ENCODE measurements at places on chromosomes 7 and 10. TPM values are rescaled to one million over a fixed set of nuclear protein-coding genes. Genes with fewer than 3 reads are reported as not detected.

DNA sequence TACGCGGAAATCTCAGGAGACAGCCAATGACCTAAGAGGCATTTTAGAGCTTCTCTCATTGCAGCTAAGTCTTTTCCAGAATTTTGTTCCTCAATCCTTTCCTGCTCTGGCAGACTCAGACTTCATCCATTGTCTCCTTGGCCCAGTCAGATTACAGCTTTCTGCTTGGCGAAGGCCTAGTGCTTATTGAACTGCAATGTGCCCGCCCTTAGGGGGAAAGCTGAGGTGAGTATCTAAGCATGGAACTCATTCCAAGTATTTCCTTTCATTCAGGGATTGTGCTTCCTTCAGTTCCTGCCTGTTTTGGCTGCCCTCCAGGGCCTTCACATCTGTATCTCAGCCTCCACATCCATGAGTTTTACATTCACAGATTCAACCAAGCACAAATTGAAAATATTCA lies 37.5 kb downstream of the PRLHR start:
- H3K4me3 ChIP-seq: no peak overlapping the region
- H3K4me1 ChIP-seq: no peaks in the 10 kb centered on the region
- no peak overlapping the region for H3K27ac ChIP-seq
- DNase-seq: no peak

DNA sequence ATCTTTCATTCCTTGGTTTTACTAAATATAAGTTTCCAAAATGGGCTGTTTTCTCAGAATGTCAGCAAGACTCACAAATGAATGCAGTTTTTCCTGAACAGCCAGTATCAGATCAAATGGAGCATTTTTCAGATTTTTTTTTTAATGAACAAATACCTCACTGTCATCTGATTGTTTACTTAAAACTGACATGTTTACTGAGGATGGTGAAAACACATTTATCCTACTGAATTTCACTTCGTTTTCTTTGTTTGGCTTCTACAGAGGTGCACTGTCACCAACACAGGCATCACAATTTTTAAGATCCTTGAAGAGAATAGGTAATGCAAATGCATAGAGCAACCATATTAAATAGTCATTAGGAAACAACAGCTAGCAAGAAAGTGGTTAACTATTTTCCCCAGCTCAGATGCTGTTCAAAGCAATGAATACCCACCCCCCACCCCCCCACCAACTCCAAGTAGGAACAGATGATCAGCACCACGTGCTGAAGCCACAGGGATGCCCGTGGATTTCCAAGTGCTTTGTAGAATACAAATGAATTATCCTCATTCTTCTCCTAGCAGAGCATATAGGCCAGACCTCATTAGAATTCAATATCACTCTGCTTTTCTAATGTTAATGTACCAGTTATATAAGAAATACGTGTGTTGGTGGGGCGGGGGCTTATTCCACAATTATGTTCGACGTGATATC lies 205.9 kb downstream of the SKAP2 start:
- no peak for DNase-seq
- no peaks in the 10 kb centered on the region for H3K36me3 ChIP-seq
- H3K4me3 ChIP-seq: no peak overlapping the region
- H3K27ac ChIP-seq: no peak overlapping the region
- no peaks in the 10 kb centered on the region for H3K4me1 ChIP-seq
- H3K27me3 ChIP-seq: peaks cover 2% of the 10 kb centered on the region

The SCART1 gene
- total RNA-seq: 2.8 TPM

The ENKUR gene
- not detected for total RNA-seq

GRCh38 chr10:10845826-10846503 lies 171.7 kb upstream of the CELF2 start:
- H3K4me1 ChIP-seq: no peaks in the 10 kb centered on the region
- H3K27ac ChIP-seq: no peak overlapping the region

- no peak overlapping the region for H3K4me3 ChIP-seq
- H3K27me3 ChIP-seq: no peaks in the 10 kb centered on the region
- H3K27ac ChIP-seq: no peak overlapping the region
- DNase-seq: no peak
- no peaks in the 10 kb centered on the region for H3K4me1 ChIP-seq
- no peaks in the 10 kb centered on the region for H3K36me3 ChIP-seq
Measured at GRCh38 chr7:49245062-49245461, 320.7 kb downstream of the CDC14C start.

- no peak for DNase-seq
- no peaks in the 10 kb centered on the region for H3K36me3 ChIP-seq
- peaks cover 24% of the 10 kb centered on the region for H3K27me3 ChIP-seq
- no peak overlapping the region for H3K4me3 ChIP-seq
- H3K27ac ChIP-seq: no peak overlapping the region
- H3K4me1 ChIP-seq: no peaks in the 10 kb centered on the region
Measured at GRCh38 chr10:93722550-93722949, 20.2 kb upstream of the FRA10AC1 start.

DNA sequence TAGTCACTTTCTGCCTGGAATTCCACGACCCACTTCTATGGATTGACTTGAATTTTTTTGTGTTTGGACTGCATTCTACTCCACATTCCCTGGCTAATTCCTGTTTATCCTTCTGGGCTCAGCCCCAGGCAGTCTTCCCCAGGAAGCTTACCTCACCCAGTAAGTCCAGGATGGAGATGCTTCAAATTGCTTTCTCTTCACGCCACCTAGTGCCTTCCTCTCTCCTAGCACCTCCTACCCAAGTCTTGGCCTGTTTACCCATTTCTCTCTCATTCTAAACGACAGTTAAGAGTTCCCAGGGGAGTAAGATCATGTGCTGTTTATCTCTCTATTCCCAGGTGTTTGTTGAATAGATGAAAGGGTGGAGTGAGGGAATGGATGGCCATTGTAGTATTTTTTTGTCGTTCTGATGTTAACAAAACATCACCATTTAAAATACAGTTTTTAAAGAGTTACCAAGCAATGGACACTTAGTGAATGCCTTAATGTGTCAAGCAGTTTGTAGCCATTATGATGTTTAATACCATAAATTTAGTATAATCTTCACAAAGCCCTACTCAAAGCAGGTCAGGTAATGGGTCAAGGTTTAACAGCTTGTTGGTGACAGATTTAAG lies 45.5 kb upstream of the TARP start:
- peak overlapping the region; percentile 86 for H3K27ac ChIP-seq
- H3K36me3 ChIP-seq: no peaks in the 10 kb centered on the region
- DNase-seq: peak; percentile 46

- DNase-seq: no peak
- peaks cover 10% of the 10 kb centered on the region for H3K4me1 ChIP-seq
- H3K27me3 ChIP-seq: no peaks in the 10 kb centered on the region
- H3K27ac ChIP-seq: no peak overlapping the region
- H3K36me3 ChIP-seq: peaks cover 1% of the 10 kb centered on the region
- H3K4me3 ChIP-seq: no peak overlapping the region
Measured at GRCh38 chr10:132341017-132341416, 9.0 kb downstream of the LRRC27 start.

DNA sequence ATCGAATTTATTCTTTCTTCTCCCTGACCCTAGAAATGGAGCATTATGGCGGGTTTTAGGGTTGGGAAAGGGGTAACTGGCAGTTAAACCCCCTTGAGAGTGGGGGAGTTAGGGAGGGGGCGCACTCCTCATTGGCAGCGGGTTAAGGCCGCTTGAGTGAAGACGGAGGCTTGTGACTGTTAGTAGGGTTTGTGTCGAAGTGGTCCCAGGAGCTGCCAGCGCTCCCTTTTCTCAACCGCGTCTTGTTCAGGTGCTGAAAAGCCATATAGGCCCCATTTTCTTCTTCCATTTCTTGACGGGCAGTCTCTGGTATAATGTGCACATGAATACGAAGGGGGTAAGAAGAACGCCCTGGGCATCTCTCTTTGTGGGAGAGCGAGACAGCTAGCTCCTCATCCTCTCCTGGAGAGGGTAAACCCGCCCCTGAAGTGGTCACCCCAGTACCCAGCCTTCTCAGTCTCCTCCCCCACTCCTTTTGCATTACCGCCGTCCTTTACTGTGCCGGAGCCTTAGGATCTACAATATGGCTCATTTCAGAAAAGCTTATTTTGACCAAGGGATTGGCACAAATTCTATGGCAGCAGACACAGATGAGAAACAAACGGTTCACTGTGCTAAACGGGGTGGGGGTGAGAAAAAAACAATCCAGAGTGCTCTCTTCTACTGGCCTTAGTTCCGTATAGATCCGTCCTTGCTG lies 836 bp downstream of the KMT2E start:
- H3K36me3 ChIP-seq: peaks cover 72% of the 10 kb centered on the region
- DNase-seq: peak; percentile 69

DNA sequence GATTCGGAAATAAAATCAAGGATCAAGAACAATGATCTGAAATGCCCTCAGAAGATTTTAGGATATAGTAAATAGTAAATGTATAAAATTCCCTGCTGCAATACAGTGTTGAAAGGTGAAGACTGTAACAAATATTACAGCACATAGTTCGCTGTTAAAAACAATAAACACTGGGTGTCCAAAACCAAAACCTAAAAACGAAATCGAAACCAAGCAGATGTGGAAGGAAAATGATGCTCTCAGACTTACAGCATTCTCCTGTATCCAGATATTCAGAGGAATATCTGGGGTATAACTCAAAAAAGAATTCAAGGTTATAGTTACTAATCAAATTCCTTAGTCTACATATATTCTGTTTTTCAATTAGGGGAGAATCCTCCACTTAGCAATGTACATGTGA lies 708.1 kb upstream of the PCDH15 start:
- no peaks in the 10 kb centered on the region for H3K27me3 ChIP-seq
- H3K4me3 ChIP-seq: no peak overlapping the region
- no peaks in the 10 kb centered on the region for H3K36me3 ChIP-seq
- no peak for DNase-seq

- DNase-seq: no peak
- no peak overlapping the region for H3K4me3 ChIP-seq
- H3K27me3 ChIP-seq: no peaks in the 10 kb centered on the region
- peak overlapping the region; percentile 93 for H3K27ac ChIP-seq
- H3K4me1 ChIP-seq: peaks cover 82% of the 10 kb centered on the region
- H3K36me3 ChIP-seq: peaks cover 56% of the 10 kb centered on the region
Measured at GRCh38 chr7:5702876-5703571, 78.4 kb downstream of the RNF216 start.

DNA sequence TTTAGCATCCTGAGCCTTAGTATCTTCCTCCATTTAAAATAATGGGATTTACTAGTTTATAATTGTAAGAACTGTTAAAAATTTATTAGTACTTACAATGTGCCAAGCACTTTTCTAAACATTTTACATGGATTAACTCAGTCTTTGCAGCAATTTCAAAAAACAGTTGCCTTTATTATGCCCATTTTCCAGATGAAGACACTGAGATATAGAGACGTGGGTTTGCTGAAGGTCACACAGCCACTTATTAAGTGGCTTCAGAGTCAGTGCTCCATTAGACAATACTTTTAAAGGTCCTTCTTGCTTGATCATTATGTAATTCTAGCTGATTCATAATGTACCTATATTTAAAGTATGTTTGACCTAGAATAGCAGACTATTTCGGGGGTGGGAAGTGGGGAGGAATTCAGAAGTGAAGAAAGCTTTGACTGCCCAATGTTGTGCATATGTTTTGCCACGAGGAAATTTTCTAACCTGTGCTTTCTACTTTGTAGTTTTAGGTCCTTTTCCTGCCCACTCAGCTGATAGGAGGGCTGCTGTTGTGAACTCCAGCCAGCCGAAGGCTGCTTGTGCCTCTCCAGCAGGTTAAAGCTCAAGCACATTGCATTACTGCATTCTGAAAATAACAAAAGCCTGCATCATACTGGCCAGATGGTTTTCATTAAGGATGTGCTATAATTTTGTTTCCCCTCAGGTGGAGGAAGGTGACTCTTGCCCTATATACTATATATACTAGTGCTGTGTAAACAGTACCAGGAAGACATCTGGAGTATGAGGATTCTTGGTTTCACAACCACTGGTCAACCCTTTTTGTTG lies 4.3 kb downstream of the PLEKHA8 start:
- DNase-seq: no peak
- H3K27me3 ChIP-seq: no peaks in the 10 kb centered on the region
- H3K4me3 ChIP-seq: no peak overlapping the region
- peaks cover 4% of the 10 kb centered on the region for H3K36me3 ChIP-seq
- H3K27ac ChIP-seq: no peak overlapping the region

- peak overlapping the region; percentile 93 for H3K27ac ChIP-seq
- peaks cover 26% of the 10 kb centered on the region for H3K36me3 ChIP-seq
- H3K27me3 ChIP-seq: no peaks in the 10 kb centered on the region
- H3K4me3 ChIP-seq: peak overlapping the region; percentile 91
- H3K4me1 ChIP-seq: peaks cover 42% of the 10 kb centered on the region
Measured at GRCh38 chr10:929960-930624, 1.4 kb downstream of the LARP4B start.

DNA sequence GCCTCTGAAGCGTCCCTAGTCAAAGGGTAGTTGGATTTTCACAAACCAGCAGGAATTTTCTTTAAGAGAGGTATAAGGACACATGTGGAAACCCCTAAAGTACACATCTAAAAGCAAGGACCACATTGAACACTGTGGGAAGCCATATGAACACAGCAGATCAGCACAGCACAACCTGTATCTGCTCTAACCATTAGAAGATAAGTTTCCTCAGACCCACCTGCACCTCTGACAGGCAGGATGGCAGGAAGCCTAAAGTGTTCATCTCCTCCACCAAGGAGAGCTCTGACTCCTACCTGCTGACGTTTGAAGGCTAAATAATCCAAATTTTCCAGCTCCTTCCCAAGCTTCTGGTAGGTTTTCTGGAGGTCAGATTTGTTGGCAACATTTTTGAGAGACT lies 174.4 kb downstream of the CTNNA3 start:
- no peak for DNase-seq
- no peaks in the 10 kb centered on the region for H3K36me3 ChIP-seq
- H3K27ac ChIP-seq: no peak overlapping the region
- peaks cover 1% of the 10 kb centered on the region for H3K4me1 ChIP-seq
- no peak overlapping the region for H3K4me3 ChIP-seq

The FFAR4 gene
- total RNA-seq: not detected

Data from activated CD8-positive, alpha-beta T cell treated with anti-CD3 and anti-CD28 coated beads for 36 hours (primary cell).